ENCODE measurements at places on chromosomes 4 and X. TPM values are rescaled to one million over a fixed set of nuclear protein-coding genes. Genes with fewer than 3 reads are reported as not detected.

The RRH gene
- not detected for total RNA-seq

The CEP135 gene
- 1.9 TPM for total RNA-seq

The TCEAL5 gene
- not detected for total RNA-seq

The WWC2 gene
- 21.8 TPM for total RNA-seq

The XAGE2 gene
- total RNA-seq: not detected

The FRYL gene
- total RNA-seq: 33.1 TPM

The TSPAN7 gene
- total RNA-seq: not detected

The LRP2BP gene
- total RNA-seq: not detected

The TMPRSS11B gene
- not detected for total RNA-seq

The TMSB15A gene
- total RNA-seq: 1.8 TPM

The PPEF2 gene
- not detected for total RNA-seq

The ALPK1 gene
- total RNA-seq: 19.7 TPM

The TMEM192 gene
- 14.1 TPM for total RNA-seq

The NDP gene
- total RNA-seq: not detected

The TKTL1 gene
- total RNA-seq: not detected

The PAGE2B gene
- total RNA-seq: not detected

The GYPE gene
- 0.93 TPM for total RNA-seq

The SPANXN3 gene
- not detected for total RNA-seq

The TLL1 gene
- total RNA-seq: 0.12 TPM

The FAT1 gene
- 97.3 TPM for total RNA-seq

The ANXA10 gene
- total RNA-seq: 0.85 TPM

The FRMPD3 gene
- total RNA-seq: 0.12 TPM

The KIF4A gene
- total RNA-seq: 1.5 TPM

The AGA gene
- 5.8 TPM for total RNA-seq

The GBA3 gene
- 0.51 TPM for total RNA-seq

The TMPRSS11A gene
- not detected for total RNA-seq

The ARHGAP36 gene
- total RNA-seq: not detected

The FAM9C gene
- not detected for total RNA-seq
